ENCODE measurements at places on chromosomes 6 and 20.

GRCh38 chr6:148840256-148840655, 93.4 kb downstream of the UST start:
- no peak for DNase-seq

- no peak for DNase-seq
Observed at GRCh38 chr20:49685161-49685601, 28.5 kb downstream of the B4GALT5 start.

- DNase-seq = no peak
Observed at GRCh38 chr6:134187751-134188150, 130.2 kb downstream of the SGK1 start.

- no peak for DNase-seq
Observed at GRCh38 chr6:148186916-148187315, 155.7 kb upstream of the SASH1 start.

DNA sequence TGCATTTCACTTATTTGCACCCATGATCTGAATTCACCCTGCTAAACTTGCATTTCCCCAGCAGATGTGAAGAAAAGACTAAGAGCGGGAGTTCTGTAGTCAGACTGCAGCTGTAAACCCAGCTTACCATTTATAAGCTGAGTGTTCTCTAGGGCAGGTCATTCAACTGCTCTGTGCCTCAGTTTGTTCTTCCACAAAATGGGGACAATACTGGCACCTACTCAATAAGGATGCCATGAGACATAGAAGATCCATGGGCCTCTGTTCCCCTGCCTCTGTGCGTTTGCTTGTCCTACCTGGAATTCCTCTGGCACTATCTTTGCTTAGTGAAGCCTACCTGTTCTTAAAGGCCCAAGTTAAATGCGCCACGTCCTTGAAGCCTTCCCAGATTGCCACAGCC, 12.2 kb upstream of the MDFI start:
- no peak for DNase-seq

DNA sequence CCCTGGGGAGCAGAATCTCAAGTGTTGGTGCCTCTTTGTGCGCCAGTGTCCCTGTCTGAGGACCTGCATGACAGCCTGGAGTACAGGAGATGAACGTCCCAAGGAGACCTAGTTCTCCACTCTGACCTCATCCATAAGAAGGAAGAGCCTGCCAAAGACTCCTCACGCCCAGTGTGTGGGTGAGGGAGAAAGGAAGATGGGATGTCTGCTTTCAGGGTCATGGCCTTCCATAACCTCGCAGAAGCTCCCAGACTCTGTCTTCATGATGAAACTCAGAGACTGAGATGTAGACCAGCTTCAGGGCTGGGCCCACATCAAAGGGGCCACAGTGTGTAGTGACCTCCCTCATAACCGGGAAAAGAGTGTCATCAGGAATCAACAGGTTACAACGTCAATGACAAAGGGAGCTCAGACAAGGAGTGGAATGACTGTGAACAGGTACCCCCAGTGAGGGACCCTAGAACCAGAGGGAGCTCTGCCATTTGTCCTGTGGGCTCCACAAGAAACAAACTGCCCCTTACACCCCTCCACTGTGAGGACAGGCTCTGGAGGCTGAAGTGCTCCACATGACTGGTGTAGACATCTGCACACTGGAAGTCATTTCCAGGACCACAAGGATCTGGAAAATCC, 8.1 kb downstream of the HLA-DQB1 start:
- no peak for DNase-seq

- DNase-seq = no peak
Observed at GRCh38 chr20:47815866-47816265, 30.6 kb upstream of the SULF2 start.

DNA sequence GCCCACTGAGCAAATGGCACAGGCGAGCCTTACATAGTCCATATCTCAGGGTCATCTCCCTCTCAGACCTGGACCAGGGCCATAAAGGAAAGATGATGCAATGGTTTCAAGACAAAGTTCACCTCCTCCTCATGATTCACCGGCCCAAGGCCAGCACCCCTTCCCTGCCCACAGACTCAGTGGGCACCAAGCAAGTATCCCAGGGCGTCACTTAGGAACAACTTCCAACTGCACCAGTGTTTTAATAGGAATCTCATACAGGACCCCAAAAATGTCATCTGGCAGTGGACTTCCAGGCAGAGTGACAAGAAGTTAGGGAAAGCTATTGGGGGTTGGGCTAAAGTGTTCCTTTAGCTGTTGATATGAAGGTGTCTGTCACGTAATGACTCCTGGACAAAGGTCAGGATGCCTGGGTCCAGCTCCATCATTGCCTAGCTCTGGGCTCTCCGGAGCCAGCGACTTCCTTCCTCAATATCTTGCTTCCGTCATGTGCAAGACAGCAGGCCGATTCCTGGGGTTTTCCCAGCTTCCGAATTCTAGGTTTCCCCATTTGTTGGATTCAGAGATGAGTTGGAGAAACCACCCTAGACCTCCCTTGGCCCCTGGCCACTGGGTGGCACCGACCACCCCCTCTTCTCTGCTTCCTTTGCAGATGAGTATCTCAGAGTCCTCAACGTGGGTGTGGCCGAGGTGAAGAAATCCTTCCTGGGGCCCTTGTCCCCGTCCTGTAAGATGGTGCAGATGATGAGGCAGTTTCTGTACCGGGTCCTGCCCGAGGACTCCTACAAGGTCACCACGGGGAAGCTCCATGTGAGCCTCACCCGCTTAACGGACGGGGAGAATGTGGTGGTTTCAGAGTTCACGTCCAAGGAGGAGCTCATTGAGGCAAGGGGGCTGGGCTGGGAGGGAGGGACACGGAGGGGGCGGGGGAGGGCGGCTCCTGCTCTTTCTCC, 21.1 kb downstream of the PNPLA1 start:
- DNase-seq = no peak

DNA sequence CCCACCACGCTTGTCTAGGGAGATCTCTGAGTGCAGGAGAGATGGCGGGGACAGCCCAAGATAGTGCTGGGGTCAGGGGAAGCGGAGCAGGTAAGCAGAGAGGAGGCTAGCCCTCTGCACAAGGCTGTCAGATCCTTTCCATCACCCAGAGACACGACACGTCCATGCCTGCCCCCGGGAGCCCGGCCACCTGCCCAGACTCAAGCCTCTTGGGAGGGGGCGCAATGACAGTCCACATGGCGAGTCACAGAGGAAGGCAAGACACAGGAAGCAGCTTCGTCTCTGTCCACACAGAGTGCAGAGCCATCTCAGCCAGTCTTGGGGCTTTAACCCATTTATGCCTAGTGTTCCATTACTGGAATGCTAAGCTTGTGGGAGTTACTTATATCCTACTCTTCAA, 78.4 kb downstream of the PREX1 start:
- no peak for DNase-seq

DNA sequence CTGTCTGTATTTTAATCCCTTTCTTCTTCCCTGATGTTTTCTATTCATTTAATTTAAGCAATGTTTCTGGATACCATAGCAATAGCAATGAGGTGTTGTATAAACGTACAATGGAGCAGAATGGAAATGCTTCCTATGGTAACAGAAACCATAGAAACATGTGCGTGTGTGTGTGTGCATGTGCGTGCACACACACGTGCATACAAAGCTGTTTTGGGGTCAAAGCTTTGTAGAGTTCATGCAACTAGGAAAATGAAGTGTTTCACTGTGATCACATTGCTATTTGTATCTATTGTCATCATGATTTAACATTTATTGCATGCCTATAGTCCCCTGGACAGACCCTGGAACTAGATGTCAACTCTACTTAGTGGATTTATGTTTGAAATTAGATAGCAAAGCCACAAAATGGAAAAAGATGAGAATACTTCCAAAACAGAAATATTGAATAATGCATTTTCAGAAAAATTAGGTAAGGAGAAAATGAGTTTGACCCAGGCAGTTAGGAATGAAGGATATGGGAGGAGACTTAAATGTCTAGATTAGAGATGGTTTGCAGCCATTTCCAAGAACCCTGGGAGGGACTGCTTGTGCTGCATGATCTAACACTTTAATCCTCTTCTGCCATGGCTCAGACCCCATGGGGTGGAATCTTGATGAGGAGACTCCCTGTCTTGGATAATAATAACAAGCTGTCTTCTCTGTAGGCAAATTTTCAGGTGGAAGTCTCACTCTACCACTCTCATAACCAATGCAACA, 124.4 kb downstream of the TRMT11 start:
- no peak for DNase-seq

GRCh38 chr6:43963877-43964658, 163.2 kb downstream of the MRPL14 start:
- DNase-seq = no peak

- DNase-seq = no peak
Observed at GRCh38 chr6:109351231-109352130, 30.8 kb downstream of the CD164 start.

DNA sequence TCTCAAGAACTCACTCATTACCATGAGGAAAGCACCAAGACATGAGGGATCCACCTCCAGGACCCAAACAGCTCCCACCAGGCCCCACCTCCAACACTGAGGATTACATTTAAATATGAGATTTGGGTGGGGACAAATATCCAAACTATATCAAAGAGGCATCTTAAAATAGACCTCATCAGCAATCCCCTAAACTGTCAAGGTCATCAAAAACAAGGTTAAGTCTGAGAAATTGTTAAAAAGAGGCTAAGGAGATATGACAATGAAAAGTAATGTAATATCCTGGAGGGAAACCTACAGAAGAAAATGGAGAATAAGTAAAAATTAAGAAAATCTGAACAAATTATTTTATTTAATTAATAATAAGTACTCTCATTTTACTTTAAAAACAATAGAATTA, 922.3 kb downstream of the HACE1 start:
- DNase-seq = no peak

- no peak for DNase-seq
Observed at GRCh38 chr20:45117581-45117980, 2.6 kb upstream of the WFDC5 start.

GRCh38 chr20:50455656-50456451, 54.3 kb upstream of the PTPN1 start:
- DNase-seq = no peak
